Mesenteric fat pad (tissue), 1 donor: ENCODE measurements at places on chromosomes 12 and 14. TPM values are rescaled to one million over a fixed set of nuclear protein-coding genes. Genes with fewer than 3 reads are reported as not detected.
A peak's percentile ranks its signal among the peaks of the same experiment; 100 is the strongest.

GRCh38 chr12:105744371-105745058 is 394.2 kb downstream of the NUAK1 start:
- no peak for DNase-seq

- no peak for DNase-seq
Observed at GRCh38 chr14:36279306-36280190, 40.9 kb downstream of the MBIP start.

DNA sequence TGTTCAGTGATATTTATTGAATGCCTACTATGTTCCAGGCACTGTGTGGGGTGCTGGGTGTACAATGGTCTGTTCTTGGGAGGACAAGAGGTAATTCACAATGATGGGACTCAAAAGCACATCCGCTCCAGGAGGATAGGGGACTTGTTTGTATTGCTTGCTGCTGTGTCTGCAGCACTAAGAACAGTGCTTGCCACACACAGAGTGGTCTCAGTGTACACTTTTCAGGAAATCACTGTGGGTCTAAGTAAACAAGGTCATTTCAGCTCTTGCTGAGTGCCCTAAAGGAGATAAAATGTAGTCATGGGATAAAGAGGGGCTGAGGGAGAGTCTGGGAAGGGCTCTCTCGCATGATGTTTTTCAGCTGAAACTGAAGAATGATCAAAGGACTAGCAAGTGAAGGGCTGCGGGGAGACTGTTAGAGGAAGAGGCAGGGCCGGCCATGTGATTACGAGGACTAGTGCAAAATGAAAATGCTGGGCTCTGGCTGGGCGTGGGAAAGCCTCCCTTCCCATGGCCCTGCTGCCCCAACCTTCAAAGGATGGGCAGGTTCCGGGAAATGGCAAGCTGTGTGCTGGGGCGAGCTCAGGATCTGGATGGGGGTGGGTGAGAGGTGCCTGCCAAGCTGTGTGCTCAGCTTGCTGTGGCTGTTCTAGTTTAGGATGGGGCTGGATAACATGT is 39.1 kb downstream of the ADCK1 start:
- DNase-seq: no peak

The CKAP4 gene
- 46.0 TPM for total RNA-seq

DNA sequence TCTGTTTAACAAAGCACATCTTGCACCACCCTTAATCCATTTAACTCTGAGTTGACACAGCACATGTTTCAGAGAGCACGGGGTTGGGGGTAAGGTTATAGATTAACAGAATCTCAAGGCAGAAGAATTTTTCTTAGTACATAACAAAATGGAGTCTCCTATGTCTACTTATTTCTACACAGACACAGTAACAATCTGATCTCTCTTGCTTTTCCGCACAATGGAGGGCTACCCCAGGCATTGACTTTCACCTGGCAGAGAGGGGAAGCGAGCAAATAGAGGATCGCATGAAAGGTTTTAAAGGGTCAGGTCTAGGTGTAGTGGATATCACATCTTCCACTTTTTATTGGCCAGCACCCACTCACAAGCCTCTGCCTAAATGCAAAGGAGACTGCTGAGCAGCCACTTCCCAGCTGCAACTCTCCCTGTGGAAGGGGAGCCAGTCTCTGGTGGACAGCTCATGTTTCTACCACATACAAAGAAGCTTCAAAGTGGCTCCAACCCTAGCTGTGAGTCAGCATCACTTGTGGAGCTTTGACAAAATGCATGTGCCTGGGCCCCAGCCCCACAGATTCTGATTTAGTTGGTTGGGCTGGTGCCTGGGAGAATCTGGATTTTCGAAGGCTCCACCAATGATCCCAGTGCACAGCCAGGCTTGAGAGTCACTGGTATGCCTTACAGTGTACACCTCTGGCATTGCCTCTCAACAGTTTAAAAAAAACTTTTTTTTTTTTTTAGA is 7.2 kb upstream of the FNTB start:
- no peak for DNase-seq

DNA sequence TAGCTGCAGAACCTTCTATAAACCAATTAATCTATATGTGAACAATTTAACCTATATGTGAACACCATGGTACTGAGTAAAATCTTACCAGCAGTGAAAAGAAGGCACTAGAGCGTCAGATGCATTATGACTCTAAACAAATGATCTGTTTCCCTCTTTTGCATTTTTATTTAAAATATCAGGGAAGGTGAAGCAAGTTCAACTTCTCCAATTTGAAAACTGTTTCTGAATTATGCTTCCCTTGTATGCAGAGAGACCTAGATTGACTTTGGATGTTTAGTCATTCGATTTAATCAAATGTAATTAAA is 80.9 kb downstream of the DAD1 start:
- DNase-seq: no peak

The MYH6 gene
- not detected for total RNA-seq

The DHRS2 gene
- total RNA-seq: not detected

DNA sequence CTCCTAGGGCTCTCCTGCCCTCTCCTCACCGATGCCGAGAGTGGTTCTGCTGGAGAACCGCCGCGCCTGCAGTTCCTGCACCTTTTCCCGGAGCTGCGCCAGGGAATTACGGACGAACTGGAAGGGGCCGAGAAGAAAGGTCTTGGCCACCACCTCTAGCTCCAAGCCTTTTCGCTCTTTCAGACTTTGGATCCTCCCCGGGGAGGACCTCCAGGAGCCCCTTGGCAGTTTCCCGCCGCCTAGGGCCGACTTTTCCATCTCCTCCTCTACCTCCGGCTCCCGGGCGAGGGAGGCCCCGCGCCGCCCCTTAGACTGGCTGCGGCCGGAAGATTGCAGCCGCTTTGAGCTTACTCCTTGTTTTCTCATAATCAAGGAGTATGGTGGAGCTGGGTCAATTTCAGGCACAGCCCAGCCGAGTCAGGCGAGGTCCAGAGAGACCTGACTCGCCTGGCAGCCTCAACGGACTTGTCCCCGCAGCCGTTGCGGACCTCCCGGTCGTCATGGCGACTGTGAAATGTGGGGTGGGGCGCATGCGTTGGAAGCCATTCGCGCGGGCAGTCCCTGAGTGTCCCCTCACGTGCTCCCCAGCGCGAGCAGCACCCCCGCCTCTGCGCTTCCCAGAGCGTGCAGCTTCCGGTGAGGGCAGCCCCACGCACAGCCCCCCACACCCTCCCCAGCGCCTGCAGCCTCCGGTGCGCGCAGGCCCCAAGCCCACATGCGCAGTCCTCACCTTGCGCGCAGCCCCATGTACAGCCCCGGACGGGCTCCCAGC is at the start of gene DPY19L2:
TSS of gene DPY19L2 (minus strand) at position 466 of the 772 bp plus-strand sequence. CDS start at position 366, 100 bp downstream.
- DNase-seq: peak; percentile 88

The PZP gene
- 0.61 TPM for total RNA-seq
